Stimulated activated CD8-positive, alpha-beta memory T cell treated with anti-CD3 and anti-CD28 coated beads, Interleukin-7, amount 100 ng/mL, for 1 hour (primary cell): ENCODE measurements at places on chromosomes 5 and 9.

- DNase-seq, result no peak
Measured at GRCh38 chr9:99660191-99660636, 161.5 kb upstream of the NR4A3 start.

- DNase-seq, result no peak
Measured at GRCh38 chr9:86458191-86458855, 104.1 kb upstream of the TUT7 start.

DNA sequence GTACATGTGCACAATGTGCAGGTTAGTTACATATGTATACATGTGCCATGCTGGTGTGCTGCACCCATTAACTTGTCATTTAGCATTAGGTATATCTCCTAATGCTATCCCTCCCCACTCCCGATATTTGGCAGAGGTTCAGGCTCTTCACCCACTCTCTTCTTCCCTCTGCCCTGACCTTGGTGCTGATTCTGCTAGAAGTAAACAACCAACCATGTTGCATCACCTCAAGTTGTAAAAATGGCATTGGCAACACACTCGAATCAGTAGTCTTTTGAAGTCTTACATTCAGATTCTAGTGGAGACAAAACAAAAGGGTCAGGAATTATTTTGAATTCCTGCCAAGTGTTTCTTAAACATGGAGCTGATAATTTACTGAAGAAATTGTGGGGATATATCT, 40.0 kb downstream of the PRR16 start:
- DNase-seq, result no peak

- DNase-seq, result no peak
Measured at GRCh38 chr9:31608416-31608815, 776.0 kb upstream of the ACO1 start.

- DNase-seq, result no peak
Measured at GRCh38 chr9:31255211-31255610, 1129.2 kb upstream of the ACO1 start.

- DNase-seq, result no peak
Measured at GRCh38 chr5:124180875-124181461, 565.5 kb downstream of the ZNF608 start.

- DNase-seq, result no peak
Measured at GRCh38 chr9:136670576-136671253, 8.0 kb downstream of the EGFL7 start.

DNA sequence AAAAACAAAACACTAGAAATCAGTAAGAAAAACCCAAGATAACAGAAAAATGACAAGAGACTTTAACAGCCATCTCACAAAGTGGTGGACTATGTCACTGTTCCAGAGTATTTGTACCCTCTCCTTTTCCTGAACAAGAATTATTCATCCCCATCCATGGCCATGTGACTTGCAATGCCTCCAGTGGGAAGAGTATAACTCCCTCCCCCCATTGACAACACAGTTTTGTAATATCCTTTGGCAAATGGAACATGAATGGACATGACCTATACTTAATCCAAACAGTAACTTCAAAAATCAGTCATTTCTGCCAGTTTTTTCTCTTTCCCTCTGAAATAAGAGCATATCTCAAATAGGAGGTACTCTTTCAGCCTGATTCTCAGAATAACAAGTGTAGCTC, 33.9 kb downstream of the PTBP3 start:
- DNase-seq, result no peak

- no peak for DNase-seq
Measured at GRCh38 chr5:138649775-138650174, 74.6 kb upstream of the HSPA9 start.

- no peak for DNase-seq
Measured at GRCh38 chr9:37706290-37706689, 47.3 kb upstream of the TRMT10B start.

GRCh38 chr9:128809831-128810230, 8.5 kb upstream of the ENDOG start:
- DNase-seq, result no peak

GRCh38 chr5:158115468-158115867, 256.5 kb upstream of the CLINT1 start:
- no peak for DNase-seq
